Neural cell (in vitro differentiated cells): ENCODE measurements at places on chromosomes 16 and 17. TPM values are rescaled to one million over a fixed set of nuclear protein-coding genes. Genes with fewer than 3 reads are reported as not detected.

The TNP2 gene
- not detected in 2 replicates for polyA plus RNA-seq

The SEPTIN1 gene
- polyA plus RNA-seq: 0.38 TPM in 1 of 2 replicates, not detected in the other

The LGALS9 gene
- 0.30 TPM in 1 of 2 replicates, not detected in the other for polyA plus RNA-seq

The IL21R gene
- 0.08 TPM in 1 of 2 replicates, not detected in the other for polyA plus RNA-seq

The ANKS4B gene
- polyA plus RNA-seq: not detected in 2 replicates
